Neural crest cell (in vitro differentiated cells): ENCODE measurements at places on chromosomes 3 and 15.
A peak's percentile ranks its signal among the peaks of the same experiment; 100 is the strongest.

DNA sequence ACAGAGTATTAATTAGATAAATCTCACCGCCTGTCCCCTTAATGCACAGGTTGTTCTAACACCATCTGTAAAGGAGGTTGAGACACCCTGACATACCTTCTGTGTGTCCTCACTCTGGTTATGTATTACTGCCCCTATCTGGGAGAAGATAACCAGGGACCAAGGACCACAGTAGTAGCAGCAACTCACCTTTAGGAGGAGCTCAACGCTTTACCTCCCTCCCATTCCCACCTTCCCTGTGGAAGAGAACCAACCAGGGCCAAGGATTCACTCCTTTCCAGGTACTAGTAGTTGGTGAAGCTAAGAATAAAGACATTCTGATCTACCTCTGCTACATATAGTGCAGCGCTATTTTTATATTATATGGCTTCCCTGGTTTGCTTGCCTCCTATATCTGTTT is 232.6 kb downstream of the MEX3B start:
- no peak for DNase-seq

- DNase-seq, result no peak
Measured at GRCh38 chr3:10226293-10226692, 22.0 kb upstream of the TATDN2 start.

- DNase-seq, result no peak
Measured at GRCh38 chr3:157906627-157907026, 199.6 kb downstream of the SHOX2 start.

DNA sequence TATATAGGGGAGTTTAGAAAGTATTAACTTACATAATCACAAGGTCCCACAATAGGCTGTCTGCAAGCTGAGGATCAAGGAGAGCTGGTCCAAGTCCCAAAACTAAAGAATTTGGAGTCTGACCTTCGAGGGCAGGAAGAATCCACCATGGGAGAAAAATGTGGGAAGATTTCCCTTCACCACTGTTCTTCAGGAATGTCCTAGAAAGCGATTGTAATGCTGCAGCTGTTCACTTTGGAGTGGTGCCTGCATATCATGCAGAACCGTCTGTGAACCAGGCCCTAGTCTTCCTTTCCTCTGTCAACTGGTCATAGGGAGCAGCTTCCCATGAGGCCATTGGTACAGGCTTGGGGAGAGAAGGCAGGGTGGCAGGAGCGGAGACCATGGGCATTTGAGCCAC is 497.9 kb upstream of the ARPP21 start:
- no peak for DNase-seq

DNA sequence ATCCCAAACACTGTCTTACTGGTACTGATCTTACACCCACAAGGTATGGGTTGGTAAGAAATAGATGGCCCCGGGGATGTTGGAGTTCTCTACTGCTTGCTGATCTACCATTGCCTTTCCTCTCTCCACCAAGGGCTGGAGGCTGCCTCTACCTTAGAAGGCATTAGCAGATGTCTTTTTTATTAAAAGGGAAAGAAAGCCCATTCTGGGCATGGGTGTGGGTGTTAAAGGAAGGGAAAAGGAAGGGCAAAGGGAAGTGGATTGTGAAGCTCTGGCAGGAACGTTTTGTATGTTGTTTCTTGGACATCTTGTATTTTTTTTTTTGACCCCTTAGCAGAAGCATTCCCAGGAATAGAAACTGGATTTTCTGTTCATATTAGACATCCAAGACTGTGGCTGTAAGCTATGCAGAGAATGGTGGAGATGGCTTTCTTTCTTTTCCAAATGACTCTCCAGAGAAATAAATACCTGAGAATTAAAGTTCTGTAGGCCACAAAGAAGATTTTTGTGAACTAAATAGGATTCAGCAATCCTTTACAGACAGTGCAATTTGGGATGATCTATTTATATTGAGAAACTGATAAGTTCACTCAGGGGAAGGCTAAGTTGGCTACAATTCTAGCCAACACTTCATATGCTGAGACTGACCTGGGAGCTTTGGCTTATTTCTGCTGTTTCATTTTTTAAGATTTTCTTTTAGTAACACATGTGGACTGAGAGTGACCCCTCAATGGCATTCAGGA is 108.8 kb downstream of the TOP2B start:
- no peak for DNase-seq

DNA sequence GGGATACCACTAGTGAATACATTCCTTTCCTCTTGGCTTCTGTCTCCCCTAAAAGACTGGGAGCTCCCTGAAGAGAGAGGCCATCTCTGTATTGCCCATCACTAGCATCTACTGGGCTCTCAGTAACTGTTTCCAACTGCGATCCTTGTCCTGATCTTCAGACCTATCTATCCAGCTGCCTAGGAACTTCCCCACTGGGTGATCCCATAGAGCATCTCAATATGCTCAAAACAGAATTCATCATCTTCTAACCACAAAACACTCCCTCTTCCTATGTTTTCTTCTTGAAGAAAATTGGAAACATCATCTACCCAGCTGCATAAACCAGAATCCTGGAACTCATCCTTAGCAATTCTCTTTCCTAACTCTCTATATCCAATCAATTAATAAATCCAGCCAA is 54.6 kb downstream of the PLD1 start:
- DNase-seq, result no peak

DNA sequence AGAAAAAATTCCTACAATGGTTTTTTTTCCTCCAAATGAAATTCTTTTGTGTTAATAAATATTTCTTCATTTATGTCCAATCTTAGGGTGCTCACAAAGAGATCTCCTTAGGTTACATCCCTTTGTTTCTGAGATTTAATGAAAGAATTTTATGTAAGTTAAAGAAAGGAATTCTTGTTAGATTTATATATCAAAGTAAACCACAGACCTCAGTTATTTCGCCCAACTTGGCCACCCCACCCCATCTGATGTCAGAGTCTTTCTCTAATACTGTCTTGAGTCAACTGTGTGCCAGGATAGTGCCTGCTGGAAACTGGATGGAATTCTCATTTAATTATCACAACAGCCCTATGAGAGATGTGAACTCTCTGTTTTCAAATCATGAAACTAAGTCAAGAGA is 259.9 kb downstream of the OPA1 start:
- DNase-seq, result no peak

- no peak for DNase-seq
Measured at GRCh38 chr3:172249039-172249438, 199.2 kb downstream of the GHSR start.

DNA sequence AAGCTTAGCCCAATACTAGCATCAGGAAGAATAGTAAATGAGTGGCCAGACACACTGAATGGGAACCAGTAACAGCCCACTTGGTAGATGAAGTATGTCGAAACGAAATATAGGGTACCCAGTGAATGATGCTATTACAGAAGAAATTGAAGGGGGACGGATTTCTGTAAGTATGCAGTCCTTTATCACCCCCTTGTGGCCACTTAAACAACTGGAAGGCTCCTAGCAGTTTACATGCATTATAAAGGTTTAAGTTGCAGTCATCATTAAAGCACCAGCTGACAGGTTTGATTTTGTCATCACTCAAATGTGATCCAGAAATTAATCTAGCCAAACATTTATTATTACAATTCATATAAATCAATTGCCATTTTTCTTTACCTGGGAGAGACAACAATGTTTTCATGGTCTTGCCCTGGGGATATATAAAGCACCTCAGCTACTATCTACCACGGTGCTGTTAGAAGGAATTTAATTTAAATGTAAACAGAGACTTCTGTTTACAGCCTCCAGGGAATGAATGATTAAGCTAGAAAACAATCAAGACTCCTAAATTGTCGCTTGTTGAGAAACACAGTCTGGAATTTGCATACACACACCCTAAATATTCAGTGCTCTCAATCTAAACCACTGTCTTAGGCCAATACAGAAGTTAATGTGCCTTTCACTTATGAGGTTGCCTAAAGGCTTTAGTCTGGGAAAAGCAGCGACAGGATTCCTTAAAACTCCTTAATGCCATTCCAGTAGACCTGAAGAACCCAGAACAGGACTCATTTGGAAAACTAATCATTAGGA is 7.8 kb downstream of the EIF1B start:
- peak; percentile 40 for DNase-seq
